Esophagus mucosa (tissue), 1 donor: ENCODE measurements at places on chromosomes 16 and 17.

DNA sequence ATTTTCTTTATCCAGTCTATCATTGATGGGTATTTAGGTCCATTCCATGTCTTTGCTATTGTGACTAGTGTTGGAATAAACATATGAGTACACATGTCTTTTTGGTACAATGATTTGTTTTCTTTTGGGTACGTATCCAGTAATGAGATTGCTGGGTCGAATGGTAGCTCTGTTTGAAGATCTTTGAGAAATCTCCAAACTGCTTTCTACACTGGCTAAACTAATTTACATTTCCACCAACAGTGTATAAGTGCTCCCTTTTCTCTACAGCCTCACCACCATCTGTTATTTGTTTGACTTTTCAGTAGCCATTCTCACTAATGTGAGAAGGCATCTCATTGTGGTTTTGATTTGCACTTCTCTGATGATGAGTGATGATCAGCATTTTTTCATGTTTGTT lies 103.7 kb downstream of the GOSR1 start:
- ATAC-seq: no peak

DNA sequence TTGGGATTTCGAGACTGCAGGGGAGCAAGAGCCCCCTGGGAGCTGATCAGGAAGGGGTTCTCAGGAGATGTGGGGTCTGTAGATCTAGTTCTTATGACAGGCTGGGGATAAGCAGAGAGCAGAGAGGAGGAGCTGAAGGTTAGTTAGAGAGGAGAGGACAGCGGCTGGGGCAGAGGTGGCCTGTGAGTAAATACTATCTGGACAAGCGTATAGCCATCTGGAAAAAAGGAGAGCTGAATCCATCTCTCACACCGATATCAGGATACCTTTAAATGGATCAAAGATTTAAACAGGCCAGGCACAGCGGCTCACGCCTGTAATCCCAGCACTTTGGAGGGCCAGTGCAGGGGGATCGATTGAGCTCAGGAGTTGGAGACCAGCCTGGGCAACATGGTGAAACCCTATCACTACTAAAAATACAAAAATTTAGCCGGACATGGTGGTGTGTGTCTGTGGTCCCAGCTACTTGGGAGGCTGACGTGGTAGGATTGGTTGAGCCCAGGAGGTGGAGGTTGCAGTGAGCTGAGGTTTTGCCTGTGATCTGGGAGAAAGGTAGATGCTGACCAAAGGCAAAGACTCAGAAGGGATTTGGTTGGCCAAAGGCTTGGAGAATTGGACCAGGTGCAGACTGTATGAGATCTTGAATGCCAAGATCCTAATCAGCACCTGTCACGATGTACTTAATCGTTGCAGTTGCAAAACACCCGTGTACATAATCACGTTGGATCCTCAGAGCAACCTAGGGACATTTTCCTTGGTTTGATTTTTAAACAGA lies 18.9 kb upstream of the SLC25A19 start:
- no peak for ATAC-seq

- no peak for ATAC-seq
Observed at GRCh38 chr17:70767102-70767701, 597.9 kb downstream of the KCNJ2 start.

DNA sequence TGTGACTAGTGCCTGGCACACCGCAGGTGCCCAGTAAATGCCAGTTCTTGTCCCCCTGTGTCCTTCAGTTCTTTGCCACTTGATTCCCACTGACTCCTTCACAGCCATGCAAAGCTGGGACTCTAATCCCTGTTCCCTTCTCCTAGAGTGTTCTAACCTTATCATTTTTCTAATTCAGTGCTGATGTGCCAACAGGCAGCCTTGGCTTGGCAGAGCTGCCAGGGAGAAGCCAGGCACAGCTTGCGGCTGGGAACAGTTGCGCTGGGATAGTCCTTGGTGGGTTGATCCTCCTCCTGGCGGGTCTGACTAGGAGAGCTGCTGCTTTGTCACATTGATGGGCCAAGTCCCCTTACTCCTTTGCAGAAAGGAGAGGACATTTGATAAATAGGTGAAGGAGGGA lies 654.2 kb downstream of the HS3ST4 start:
- no peak for ATAC-seq

DNA sequence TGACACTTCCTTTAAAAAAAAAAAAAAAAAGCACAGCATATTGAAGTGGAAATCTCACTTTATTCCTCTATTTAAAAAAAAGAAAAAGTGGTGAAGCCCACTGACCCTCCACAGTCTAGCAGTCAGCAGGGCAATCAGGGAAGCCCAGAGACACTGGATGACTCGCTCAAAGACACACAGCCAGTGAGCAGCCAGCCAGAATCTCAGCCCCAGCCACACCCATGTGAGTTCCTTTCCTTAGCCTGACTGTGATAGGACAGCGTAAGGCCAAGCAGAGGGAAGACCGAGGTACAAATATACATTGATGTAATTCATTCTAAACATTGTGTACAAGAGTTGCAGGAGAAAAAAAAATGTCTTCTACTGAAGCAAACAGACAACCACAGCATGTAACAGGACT lies 22.5 kb downstream of the XPO6 start:
- peak; percentile 44 for ATAC-seq
